ENCODE measurements at places on chromosomes 4 and X. TPM values are rescaled to one million over a fixed set of nuclear protein-coding genes. Genes with fewer than 3 reads are reported as not detected.

GRCh38 chr4:137946453-137947174 lies 295.5 kb downstream of the SLC7A11 start:
- no peak overlapping the region for H3K4me3 ChIP-seq
- no peak overlapping the region for H3K27ac ChIP-seq
- DNase-seq, result no peak
- no peaks in the 10 kb centered on the region for H3K4me1 ChIP-seq
- H3K27me3 ChIP-seq, result no peaks in the 10 kb centered on the region

Gene CNGA1
- total RNA-seq, result 5.5 TPM

DNA sequence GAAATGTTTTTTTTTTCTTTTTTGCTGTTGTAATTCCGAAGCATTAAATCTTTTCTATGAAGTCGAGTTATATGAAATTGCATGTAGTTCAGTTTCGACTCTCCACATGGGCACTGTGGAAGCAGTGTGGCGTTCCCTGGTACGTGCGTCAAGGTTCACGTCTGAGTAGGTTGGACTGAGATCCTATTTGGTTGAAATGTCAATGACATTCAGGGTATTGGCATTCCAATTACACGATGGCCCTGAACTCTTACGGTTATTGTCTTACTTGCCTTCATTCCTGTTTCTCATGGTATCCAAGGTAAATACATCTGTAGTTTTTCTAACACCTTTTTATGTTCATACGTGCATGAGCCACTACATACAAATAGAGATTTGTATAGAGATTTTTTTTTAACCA lies 128.8 kb downstream of the SORBS2 start:
- DNase-seq, result no peak
- no peak overlapping the region for H3K4me3 ChIP-seq
- H3K27ac ChIP-seq, result no peak overlapping the region
- peaks cover 3% of the 10 kb centered on the region for H3K4me1 ChIP-seq

- no peak for DNase-seq
- H3K27ac ChIP-seq, result no peak overlapping the region
- no peaks in the 10 kb centered on the region for H3K36me3 ChIP-seq
- H3K27me3 ChIP-seq, result no peaks in the 10 kb centered on the region
- no peaks in the 10 kb centered on the region for H3K4me1 ChIP-seq
These were observed 511.3 kb upstream of the PCDH7 start for GRCh38 chr4:30208731-30209435.

GRCh38 chr4:3823496-3824341 lies 57.5 kb downstream of the ADRA2C start:
- H3K4me3 ChIP-seq, result no peak overlapping the region
- no peaks in the 10 kb centered on the region for H3K4me1 ChIP-seq
- DNase-seq, result no peak
- H3K27me3 ChIP-seq, result no peaks in the 10 kb centered on the region
- no peaks in the 10 kb centered on the region for H3K36me3 ChIP-seq

DNA sequence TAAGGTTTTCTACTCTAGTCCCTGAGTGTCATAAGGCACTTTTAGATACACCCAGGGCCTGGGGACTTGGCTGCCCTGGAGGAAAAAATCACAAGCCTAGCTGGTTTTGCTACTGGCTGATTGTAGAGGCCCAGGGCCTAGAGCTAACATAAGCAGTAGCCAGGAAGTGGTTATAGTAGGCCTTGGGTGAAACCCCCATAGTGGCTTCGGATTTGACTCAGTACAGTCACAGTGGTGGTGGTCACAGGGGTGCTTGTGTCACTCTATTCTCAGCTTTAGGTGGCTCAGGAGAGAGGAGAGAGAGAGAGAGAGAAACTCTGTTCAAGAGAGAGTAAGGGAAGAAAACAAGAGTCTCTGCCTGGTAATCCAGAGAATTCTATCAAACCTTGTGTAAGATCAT lies 194.5 kb upstream of the EDA2R start:
- H3K27me3 ChIP-seq, result no peaks in the 10 kb centered on the region
- H3K27ac ChIP-seq, result no peak overlapping the region
- DNase-seq, result no peak
- no peaks in the 10 kb centered on the region for H3K36me3 ChIP-seq

Gene FGF2
- total RNA-seq, result 31.7 TPM

DNA sequence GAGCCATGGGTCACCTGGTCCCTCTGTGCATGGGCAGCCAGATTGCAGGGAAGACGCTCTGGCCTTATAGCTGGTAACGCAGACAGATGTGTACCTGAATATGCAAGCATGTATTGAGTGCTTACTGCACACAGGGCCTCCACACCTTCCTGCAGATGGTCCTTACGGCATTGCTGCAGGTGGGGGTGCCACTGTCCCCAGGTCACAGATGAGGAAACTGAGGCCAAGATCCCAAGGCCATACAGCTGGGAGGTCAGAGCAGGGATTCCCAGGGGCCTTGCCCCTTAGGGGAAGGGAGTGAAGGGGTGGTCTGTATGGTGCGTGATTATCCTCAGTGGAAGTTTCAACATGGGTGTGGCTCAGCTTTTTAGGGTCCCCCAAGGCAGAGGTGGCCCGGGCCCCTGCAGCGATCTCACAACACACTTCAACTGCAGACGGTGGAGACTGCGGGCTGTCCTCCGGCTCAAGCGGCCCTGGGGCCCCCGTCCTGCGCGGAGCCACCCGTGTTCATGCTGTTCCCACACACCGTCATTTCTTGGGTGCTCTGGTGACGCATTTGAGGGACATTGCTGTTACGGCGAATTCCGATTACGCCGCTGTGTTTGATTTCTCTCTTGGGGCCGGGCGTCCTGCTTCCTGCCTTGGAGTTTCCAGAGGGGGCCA lies 8.1 kb downstream of the DOK7 start:
- H3K27me3 ChIP-seq, result no peaks in the 10 kb centered on the region
- H3K27ac ChIP-seq, result no peak overlapping the region

Gene SPATA4
- not detected for total RNA-seq

DNA sequence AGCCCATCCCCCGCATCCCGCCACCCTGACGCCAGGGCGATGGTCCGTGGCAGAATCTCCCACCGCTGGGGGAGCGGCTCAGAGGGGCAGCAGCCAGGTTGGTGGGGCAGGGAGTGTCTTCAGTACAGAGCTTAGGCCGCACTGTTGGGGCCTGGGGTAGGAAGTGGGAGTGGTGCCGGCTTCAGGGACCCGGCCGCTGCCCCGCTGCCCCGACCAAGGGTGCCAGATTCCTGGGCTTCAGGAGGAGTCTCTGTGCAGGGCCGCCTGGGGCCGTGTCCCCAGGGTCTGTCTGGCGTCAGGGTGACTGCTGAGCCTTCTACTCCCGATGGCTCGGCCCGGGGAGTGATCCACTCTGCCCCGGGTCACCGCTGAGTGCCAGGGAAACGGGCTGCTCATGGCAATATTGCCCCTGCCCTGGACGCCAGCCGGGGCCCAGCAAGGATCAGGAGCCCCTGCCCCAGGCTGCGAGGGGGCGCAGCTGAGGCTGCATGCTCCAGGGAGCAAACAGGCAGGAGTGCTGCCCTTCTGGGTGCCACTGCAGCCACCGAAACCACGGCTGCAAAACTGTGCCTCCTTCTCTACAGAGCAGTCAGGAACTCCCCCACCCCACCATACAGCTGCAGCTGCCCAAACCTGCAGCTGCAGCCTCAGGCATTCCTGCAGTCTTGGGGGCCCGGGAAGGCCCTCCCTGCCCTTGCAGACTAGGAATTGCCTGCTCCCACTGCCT lies 1206.1 kb downstream of the ARAP2 start:
- no peaks in the 10 kb centered on the region for H3K4me1 ChIP-seq
- DNase-seq, result no peak
- H3K36me3 ChIP-seq, result no peaks in the 10 kb centered on the region
- H3K4me3 ChIP-seq, result no peak overlapping the region

- DNase-seq, result no peak
- no peaks in the 10 kb centered on the region for H3K4me1 ChIP-seq
- no peak overlapping the region for H3K27ac ChIP-seq
- no peaks in the 10 kb centered on the region for H3K27me3 ChIP-seq
These were observed 4.2 kb downstream of the MID1 start for GRCh38 chrX:10615931-10616774.

- no peaks in the 10 kb centered on the region for H3K27me3 ChIP-seq
- no peak for DNase-seq
- no peaks in the 10 kb centered on the region for H3K4me1 ChIP-seq
- H3K36me3 ChIP-seq, result no peaks in the 10 kb centered on the region
- H3K4me3 ChIP-seq, result no peak overlapping the region
These were observed 416.3 kb downstream of the PCDH10 start for GRCh38 chr4:133565379-133565778.

Gene FGFR3
- 4.0 TPM for total RNA-seq

- peaks cover 2% of the 10 kb centered on the region for H3K36me3 ChIP-seq
- no peak overlapping the region for H3K4me3 ChIP-seq
- no peaks in the 10 kb centered on the region for H3K4me1 ChIP-seq
- DNase-seq, result no peak
- no peaks in the 10 kb centered on the region for H3K27me3 ChIP-seq
These were observed 27.1 kb downstream of the FAM47E start for GRCh38 chr4:76278583-76278982.
